Occipital lobe (tissue), 3 donors: ENCODE measurements at places on chromosomes 1 and 21. TPM values are rescaled to one million over a fixed set of nuclear protein-coding genes. Genes with fewer than 3 reads are reported as not detected.

YY1AP1 gene
- 393 TPM for total RNA-seq

TNFAIP8L2 gene
- 0.78 TPM for total RNA-seq

TMEM52 gene
- total RNA-seq: 1.1 TPM

NES gene
- 24.0 TPM for total RNA-seq

SGIP1 gene
- total RNA-seq: 77.4 TPM

NTMT2 gene
- not detected for total RNA-seq

DSTYK gene
- total RNA-seq: 28.1 TPM

VHLL gene
- 0.94 TPM for total RNA-seq

NBPF4 gene
- total RNA-seq: 0.16 TPM

CZIB gene
- 48.4 TPM for total RNA-seq

PM20D1 gene
- total RNA-seq: not detected

PLXNA2 gene
- total RNA-seq: 60.7 TPM

CFHR4 gene
- total RNA-seq: 0.31 TPM

OR2G3 gene
- total RNA-seq: not detected

ZNF593OS gene
- not detected for total RNA-seq

GJA4 gene
- 3.4 TPM for total RNA-seq

KCNJ6 gene
- 5.3 TPM for total RNA-seq

DPT gene
- not detected for total RNA-seq

GSTM5 gene
- 1.9 TPM for total RNA-seq

KRTAP11-1 gene
- total RNA-seq: not detected

SMG5 gene
- total RNA-seq: 31.2 TPM

DNASE2B gene
- 0.16 TPM for total RNA-seq

IRF6 gene
- 0.31 TPM for total RNA-seq

EFNA4 gene
- total RNA-seq: 0.62 TPM

TMEM54 gene
- total RNA-seq: 5.3 TPM

C8B gene
- not detected for total RNA-seq
